Heart right ventricle (tissue), 16 donors: ENCODE measurements at places on chromosomes 3 and 15. TPM values are rescaled to one million over a fixed set of nuclear protein-coding genes. Genes with fewer than 3 reads are reported as not detected.

DNA sequence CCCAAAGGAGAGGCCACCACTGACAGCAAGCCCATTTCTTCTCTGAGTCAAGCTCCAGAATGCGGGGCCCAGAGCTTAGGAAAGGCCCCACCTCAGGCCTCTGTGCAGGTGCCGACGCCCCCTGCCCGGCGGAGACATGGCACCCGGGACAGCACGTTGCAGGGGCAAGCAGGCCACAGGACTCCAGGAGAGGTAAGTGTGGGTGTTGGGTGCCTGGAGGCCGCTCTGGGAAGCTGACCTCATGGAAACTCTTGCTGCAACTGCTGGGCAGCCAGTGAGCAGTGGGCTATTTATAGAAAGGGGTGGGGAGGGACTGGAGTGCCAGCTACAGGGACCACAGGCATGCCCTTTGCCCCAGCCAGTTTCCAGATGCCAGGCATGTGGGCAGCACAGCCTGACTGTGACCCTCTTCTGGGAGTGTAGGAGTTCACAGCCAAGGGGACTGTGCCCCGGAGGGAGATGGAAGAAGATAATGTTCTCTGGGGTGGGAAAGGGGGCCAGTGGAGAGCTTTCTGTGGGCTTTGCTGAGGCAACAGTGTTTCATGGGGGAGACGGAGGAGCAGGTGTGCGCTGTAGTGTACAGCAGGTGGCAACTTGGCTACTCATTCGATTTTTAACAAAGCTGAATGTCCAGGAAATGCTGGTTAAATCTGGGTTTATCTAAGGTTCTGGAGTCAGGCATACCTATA, 23.7 kb downstream of the ALPK3 start:
- H3K27me3 ChIP-seq, result no peaks in the 10 kb centered on the region
- H3K27ac ChIP-seq, result peak overlapping the region; percentile 93
- peaks cover 40% of the 10 kb centered on the region for H3K4me1 ChIP-seq
- no peaks in the 10 kb centered on the region for H3K36me3 ChIP-seq
- peak; percentile 73 for DNase-seq
- no peak overlapping the region for H3K4me3 ChIP-seq

The IL17RC gene
- 36.1 TPM for total RNA-seq

The MUC4 gene
- total RNA-seq, result not detected

The CCR3 gene
- total RNA-seq, result not detected

DNA sequence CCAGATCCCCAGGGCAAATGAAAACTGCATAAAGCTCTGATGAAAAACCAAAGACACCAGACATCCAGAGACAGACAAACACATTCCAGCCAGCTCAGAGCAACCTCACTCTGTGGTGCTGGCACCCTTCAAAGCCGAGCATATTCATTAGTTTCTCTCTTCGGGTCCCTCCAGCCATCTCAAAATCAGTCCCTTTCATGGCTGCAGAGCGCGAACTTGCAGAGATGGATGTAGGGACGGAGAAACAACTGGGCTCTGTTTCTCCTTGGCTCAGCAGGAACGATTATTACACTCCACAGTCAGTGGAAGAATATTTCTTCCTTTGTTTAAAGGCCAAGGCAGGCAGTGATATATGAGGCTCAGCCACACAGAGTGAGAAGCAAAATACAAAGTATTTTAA, 50.4 kb upstream of the SYN2 start:
- no peaks in the 10 kb centered on the region for H3K36me3 ChIP-seq
- no peak overlapping the region for H3K27ac ChIP-seq

- H3K4me3 ChIP-seq, result no peak overlapping the region
- no peak overlapping the region for H3K27ac ChIP-seq
- no peaks in the 10 kb centered on the region for H3K27me3 ChIP-seq
- H3K4me1 ChIP-seq, result no peaks in the 10 kb centered on the region
- H3K36me3 ChIP-seq, result no peaks in the 10 kb centered on the region
- no peak for DNase-seq
These were observed 326.6 kb downstream of the NR2F2 start for GRCh38 chr15:96657096-96657495.

DNA sequence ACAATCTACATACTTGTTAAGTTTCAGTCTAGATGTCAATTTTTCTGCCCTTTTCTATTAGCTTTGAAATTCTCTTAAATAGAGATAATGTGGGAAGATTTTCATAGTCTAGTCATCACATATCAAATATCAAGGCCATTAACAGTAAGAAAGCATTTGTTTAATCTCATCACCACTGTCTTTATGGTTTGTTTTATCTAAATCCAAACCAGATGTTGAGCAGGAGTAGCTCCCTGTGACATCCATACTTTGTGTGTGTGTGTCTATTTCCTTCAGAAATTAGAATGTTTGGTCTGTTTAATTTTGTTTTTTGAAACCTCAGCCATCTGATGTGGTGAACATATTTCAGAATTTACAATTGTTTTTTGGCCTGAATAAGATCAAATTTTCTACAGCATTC, 23.1 kb upstream of the GOLGA8B start:
- no peaks in the 10 kb centered on the region for H3K4me1 ChIP-seq
- DNase-seq, result no peak
- no peak overlapping the region for H3K27ac ChIP-seq
- no peak overlapping the region for H3K4me3 ChIP-seq
- no peaks in the 10 kb centered on the region for H3K27me3 ChIP-seq
- H3K36me3 ChIP-seq, result no peaks in the 10 kb centered on the region

- no peak overlapping the region for H3K27ac ChIP-seq
- DNase-seq, result no peak
- no peaks in the 10 kb centered on the region for H3K27me3 ChIP-seq
- H3K4me1 ChIP-seq, result no peaks in the 10 kb centered on the region
- H3K36me3 ChIP-seq, result no peaks in the 10 kb centered on the region
These were observed 306.5 kb downstream of the PLOD2 start for GRCh38 chr3:145854499-145854898.

GRCh38 chr15:40280260-40281056, 2.4 kb downstream of the ANKRD63 start:
- no peak overlapping the region for H3K4me3 ChIP-seq
- DNase-seq, result no peak
- H3K4me1 ChIP-seq, result peaks cover 19% of the 10 kb centered on the region
- no peaks in the 10 kb centered on the region for H3K36me3 ChIP-seq
- H3K27ac ChIP-seq, result no peak overlapping the region

The C3orf22 gene
- not detected for total RNA-seq

GRCh38 chr3:17942856-17943255, 200.4 kb upstream of the TBC1D5 start:
- DNase-seq, result no peak
- H3K4me3 ChIP-seq, result no peak overlapping the region
- no peaks in the 10 kb centered on the region for H3K4me1 ChIP-seq
- no peaks in the 10 kb centered on the region for H3K27me3 ChIP-seq

The ARHGAP11A gene
- total RNA-seq, result 10.6 TPM

- peak overlapping the region; percentile 93 for H3K27ac ChIP-seq
- no peaks in the 10 kb centered on the region for H3K36me3 ChIP-seq
- no peaks in the 10 kb centered on the region for H3K27me3 ChIP-seq
- DNase-seq, result peak; percentile 81
- H3K4me1 ChIP-seq, result peaks cover 62% of the 10 kb centered on the region
These were observed 7.7 kb downstream of the LRRC2 start for GRCh38 chr3:46558184-46559043.

DNA sequence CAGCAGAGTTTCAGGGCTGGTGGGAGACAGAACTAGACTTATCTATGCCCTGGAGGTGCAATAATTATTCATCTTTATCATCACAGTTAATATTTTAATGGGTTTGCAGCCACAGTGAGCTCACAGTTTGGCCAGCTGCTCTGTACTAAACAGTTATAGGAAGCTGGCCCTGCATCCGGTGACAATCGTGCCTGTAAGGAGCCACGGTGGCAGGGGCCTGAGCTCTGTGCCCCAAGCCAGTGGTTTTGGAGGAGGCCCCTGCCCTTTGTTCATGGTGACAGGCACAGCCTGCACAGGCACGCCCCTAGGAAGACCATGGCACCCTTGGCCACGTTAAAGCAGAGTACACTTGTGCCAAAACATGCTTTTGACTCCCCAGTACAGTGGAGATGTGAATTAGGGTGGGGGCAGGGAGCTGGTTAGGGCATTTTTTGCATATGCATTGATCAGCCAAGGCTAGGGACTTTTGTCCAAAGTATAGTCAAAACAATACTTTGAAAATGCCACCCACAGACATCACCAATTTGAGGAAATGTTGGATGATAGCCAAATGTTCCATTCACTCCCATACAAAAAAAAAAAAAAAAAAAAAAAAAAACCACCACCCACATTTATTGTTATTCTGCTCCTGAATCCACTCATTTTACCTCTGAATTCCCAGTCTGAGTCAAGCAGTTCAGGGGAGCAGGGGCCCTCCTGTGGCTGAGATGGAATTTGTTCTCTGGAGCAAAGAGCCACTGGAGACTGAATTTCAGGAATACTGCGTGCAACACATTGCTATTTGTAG, 3.4 kb upstream of the RFTN1 start:
- peak overlapping the region; percentile 95 for H3K27ac ChIP-seq
- DNase-seq, result peak; percentile 55
- peaks cover 45% of the 10 kb centered on the region for H3K4me1 ChIP-seq
- no peaks in the 10 kb centered on the region for H3K27me3 ChIP-seq

DNA sequence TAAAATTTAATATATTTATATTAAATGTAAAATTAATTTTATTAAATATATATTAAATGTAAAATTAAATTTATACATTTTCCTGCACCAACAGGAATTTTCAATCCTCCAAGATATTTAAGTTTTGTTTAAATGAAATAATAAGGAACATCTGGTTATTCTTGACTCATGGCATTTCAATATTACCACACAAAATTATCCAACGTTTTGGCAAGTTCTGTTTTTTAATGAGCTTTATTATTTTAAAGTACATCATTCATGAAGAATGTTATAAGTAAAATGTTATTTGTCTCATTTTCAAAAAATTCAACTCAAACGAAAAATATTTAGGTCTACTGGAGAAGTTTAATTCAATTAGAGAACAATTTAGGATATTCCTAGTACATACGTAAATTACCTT, 811.4 kb downstream of the NAALADL2 start:
- no peak overlapping the region for H3K4me3 ChIP-seq
- H3K27me3 ChIP-seq, result no peaks in the 10 kb centered on the region
- no peak overlapping the region for H3K27ac ChIP-seq
- no peaks in the 10 kb centered on the region for H3K4me1 ChIP-seq
- no peaks in the 10 kb centered on the region for H3K36me3 ChIP-seq

- H3K36me3 ChIP-seq, result no peaks in the 10 kb centered on the region
- no peak overlapping the region for H3K4me3 ChIP-seq
- H3K4me1 ChIP-seq, result no peaks in the 10 kb centered on the region
- no peak overlapping the region for H3K27ac ChIP-seq
- no peaks in the 10 kb centered on the region for H3K27me3 ChIP-seq
- no peak for DNase-seq
These were observed 150.2 kb upstream of the SUCLG2 start for GRCh38 chr3:67804578-67804977.

The KBTBD13 gene
- 4.3 TPM for total RNA-seq

DNA sequence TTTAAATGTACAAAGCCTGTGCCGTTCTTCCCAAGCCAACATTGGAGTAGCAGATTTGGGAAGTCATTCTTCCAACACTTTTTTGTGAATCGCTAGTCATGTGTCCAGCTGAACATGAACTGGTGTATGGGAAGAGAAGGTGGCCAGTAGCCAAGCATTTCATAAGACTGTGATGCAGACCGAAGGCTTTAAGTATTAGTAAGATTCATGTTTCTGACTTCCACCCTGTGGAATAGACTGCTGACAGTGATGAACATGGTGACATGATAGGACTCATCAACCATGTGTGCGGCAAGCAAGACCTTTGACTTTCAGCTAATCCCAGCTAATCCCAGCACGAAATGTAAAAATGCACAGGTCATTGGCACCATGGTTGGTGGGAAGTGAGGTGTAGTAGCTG, 48.3 kb upstream of the THSD4 start:
- no peaks in the 10 kb centered on the region for H3K27me3 ChIP-seq
- DNase-seq, result peak; percentile 16
- no peaks in the 10 kb centered on the region for H3K4me1 ChIP-seq
- H3K36me3 ChIP-seq, result no peaks in the 10 kb centered on the region

- no peak overlapping the region for H3K4me3 ChIP-seq
- peaks cover 13% of the 10 kb centered on the region for H3K4me1 ChIP-seq
- no peak overlapping the region for H3K27ac ChIP-seq
- H3K36me3 ChIP-seq, result no peaks in the 10 kb centered on the region
- no peak for DNase-seq
These were observed 155.9 kb upstream of the TBL1XR1 start for GRCh38 chr3:177353140-177353539.

The TTLL13 gene
- 0.78 TPM for total RNA-seq

DNA sequence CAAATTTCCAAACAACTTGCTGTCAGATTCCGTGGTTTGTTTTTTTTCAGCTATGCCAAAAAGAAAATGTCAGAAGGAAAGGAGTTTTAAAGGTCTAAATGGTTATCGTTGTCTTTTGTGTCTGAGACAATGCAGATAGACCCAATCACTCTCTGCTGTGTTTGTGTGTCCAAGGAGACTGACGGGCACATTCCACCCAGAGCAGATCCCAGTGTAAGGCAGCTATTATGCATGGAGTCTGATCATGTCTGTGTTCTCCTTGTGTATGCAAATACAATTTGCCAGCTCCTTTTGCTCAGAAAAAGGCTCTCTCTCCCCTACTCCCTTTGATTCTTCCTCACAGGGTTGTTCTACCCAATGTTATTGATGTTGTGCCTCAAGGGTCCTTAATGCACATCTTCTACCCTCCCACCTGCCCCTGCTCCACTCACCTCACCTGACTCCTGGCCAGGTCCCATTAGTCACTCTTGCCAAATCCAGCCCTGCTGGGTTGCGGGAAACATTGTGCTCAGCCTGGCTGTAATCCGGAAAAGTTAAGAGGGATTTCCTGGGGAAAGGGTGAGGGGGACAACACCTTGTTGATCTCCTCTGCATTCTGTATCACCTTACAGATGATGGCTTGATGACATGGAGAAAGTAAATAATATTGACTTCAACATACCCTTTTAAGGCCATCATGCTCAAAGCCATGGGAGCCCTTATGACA, 61.0 kb downstream of the OTOL1 start:
- H3K27me3 ChIP-seq, result no peaks in the 10 kb centered on the region
- no peak overlapping the region for H3K4me3 ChIP-seq
- no peak overlapping the region for H3K27ac ChIP-seq
- DNase-seq, result no peak
- H3K4me1 ChIP-seq, result peaks cover 4% of the 10 kb centered on the region

The ZNF662 gene
- 5.5 TPM for total RNA-seq

DNA sequence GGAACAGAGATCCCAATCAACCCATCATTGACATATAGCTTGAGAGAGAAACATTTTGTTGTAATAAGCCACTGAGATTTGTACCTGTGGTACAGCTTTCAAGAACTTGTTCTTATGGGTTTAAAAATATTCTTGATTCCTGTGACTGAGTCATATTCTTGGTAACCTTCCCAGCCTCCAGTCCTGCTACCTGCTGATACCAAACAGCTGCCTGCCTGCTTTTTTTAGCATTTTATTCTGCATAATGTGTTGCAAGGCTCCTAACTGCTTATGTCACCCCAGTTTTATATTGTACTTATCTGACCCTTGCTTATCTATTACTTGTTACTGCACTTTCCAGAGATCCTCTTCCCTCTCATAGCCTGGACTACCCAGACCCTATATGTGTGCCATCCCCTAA, 349.3 kb upstream of the SOX2 start:
- H3K27me3 ChIP-seq, result no peaks in the 10 kb centered on the region
- H3K27ac ChIP-seq, result no peak overlapping the region

The NAALADL2 gene
- 11.9 TPM for total RNA-seq

The ALS2CL gene
- 26.0 TPM for total RNA-seq

The NUTM1 gene
- not detected for total RNA-seq
